ENCODE measurements at places on chromosomes 2 and 18.
A peak's percentile ranks its signal among the peaks of the same experiment; 100 is the strongest.

- no peak for DNase-seq
Observed at GRCh38 chr18:23146861-23147469, 11.7 kb downstream of the CABLES1 start.

DNA sequence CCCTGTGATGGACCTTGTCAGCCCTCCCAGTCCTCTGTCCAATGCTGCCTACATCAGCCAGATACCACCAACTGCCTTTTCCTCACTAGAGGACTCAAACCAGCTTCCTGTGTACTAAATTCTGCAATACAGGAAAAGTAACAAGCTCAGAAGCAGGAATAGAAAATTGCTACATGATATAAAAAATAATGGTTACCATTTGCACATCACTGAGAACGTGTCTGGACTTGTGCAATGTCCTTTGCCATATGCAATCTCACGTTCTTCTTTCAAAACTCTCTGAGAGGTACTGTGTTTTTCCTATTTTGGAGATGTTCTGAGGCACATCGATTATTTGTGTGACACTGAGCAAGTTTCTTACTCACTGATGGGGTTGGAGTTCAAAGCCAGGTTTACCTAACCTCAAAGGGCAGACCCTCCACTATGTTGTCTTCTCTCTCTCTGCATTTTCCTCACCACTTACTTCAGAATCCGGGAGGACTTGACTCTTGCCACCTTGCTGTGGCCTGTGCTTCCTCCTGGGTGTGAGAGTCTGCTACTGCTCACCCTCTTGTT, 12.1 kb downstream of the UPP2 start:
- DNase-seq: no peak

DNA sequence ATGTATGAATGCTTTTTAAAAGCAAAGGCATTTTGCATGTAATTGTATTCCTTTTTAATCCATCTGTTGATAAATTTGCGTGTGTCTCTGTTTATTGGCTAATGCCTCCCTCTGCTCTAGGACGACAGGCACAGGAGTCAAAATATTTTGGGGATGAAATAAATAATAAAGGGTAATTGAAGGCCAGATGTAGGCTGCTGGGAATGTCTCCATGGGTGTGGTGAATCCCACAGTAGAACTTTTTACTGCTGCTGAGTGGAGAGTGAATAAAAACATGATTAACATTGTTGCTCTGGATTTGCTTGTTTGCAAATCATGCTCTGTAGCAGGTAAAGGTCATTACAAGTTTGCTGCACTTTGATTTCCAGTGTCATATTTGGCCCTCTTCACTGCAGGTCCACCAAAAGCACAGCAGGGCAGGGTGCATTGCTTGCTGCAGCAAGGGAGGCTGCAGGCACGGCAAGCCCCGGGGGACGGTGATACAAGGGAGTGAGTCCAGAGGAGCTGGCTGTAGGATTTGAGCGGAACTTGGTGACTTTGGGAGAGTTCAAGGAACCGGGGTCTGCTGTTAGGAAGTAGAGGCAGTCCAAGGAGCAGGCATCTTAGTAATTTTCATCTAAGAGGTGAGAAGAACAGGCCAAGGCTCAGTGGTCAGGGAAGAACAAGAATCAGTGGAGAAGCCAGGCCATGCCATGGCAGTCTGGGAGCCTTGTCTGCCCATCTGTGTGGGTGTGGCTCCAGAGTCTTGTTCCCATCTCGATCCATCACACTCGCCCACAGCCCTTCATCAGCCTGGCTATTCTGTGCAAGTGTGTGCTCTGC, 201.5 kb upstream of the RAB6C start:
- no peak for DNase-seq

DNA sequence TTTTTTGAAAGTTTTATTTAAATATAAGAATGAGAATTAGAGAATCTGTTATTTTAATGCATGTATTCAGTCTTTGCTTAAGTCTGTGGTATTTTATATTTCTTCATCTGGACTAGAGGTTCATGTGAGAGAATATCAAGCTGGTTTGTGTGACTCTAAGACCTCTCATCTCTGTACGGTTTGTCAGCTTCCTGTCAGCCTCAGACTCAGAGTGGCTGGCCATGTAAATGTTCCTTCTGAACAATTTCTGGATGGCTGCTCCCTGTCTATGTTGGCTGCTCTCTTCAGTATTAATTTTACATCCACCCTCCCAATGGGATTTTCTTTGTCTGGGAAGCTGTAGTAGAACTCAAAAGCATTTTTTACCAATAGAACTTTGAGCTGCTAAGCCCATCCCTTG, 225.3 kb upstream of the THUMPD2 start:
- DNase-seq: no peak

- no peak for DNase-seq
Observed at GRCh38 chr2:134508391-134508790, 210.4 kb downstream of the TMEM163 start.

DNA sequence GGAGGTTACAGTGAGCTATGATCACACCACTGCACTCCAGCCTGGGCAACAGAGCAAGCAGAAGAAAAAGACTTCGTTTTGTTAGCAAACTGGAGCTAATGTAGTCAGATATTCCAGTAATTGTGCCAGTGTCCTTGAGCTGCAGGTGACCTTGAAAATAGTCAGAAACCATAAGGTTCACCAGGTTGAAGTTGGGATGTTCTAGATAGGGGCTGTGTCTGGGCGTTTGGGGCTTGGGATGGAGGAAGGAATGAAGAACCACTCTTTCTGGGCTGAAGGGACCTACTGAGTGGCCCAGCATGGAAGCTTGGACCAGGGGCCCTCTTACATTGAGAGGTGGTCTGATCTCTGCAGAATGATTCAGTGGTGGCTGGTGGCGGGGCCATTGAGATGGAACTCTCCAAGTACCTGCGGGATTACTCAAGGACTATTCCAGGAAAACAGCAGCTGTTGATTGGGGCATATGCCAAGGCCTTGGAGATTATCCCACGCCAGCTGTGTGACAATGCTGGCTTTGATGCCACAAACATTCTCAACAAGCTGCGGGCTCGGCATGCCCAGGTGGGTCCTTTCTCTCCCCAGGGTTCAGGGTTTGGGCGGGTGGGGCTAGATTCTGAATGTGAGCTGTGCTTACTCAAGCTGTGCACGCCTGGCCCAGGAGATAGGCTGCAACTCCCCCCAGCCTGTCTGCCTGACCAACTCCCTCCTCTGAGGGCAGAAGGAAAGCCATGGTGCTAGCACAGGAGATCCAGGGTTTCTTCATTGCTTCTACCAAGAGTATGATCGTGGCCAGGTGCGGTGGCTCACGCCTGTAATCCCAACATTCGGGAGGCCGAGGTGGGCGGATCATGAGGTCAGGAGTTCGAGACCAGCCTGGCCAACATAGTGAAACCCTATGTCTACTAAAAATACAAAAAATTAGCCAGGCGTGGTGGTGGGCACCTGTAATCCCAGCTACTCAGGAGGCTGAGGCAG, 17.1 kb downstream of the CCT7 start:
- no peak for DNase-seq

DNA sequence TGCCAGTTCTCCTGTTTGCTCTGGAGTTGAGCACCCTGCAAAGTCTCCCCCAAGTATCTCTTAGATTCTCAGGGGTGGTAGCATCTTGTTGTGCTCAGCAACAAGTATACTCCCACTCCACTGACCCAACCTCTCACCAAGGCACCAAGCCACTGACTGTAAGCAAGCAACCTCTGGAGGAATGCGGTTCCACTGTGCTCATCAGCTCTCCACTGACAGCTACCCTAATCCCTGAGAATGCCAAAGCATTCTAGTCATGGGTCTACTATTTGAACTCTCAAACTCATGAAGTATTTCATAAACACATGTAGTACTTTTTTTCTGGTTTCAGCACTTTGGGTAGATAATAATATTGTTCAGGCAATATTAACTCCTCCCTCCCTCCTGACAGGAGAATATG, 170.0 kb downstream of the EPHA4 start:
- DNase-seq: no peak

DNA sequence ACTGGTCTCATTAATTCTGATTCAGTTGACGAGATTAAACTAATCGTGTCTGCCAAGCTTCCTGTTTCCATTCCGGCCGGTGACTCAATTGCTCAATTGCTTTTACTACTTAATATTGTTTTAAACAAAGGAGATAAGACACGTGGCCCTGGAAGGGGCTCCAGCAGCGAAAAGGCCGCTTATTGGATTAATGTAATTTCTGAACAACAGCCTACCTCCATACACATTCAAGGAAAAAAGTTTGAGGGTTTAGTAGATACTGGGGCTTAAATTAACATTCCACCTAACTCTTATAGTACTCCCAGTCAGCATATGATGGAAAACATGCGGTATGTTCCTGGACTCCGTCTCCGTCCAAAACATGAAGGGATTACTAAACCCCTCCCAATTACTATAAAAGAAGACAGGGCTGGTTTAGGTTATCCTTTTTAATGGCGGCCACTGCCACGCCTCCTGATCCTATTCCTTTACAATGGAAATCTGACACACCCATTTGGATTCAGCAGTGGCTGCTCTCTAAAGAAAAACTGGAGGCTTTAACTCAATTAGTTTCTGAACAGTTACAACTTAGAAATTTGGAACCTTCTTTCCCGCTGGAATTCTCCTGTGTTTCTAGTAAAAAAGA, 27.1 kb downstream of the VPS54 start:
- no peak for DNase-seq

DNA sequence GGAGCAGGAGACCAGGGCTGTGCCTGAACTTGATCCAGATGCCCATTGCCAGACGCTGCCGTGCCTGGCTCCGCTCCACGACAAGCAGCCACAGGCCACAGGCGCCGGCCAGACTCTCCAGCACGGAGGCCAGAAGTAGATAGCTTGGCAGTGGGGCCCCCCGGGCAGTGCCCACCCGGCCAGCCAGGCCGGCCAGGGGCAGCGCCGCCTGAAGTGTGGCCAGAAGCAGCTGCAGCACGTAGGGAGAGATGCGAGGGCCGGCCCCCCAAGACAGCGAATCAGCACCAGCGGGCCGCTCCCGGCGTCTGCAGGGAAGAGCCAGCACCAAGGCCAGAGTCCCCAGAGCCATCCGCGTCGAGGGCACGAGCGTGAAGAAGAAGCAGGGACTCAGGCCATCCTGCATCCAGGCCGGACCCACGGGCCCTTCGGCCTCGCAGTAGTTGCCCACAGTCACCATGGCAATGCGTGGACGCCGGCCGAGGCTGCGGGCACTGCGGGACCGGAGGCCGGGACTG, 484 bp downstream of the ABCB6 start:
- DNase-seq: peak; percentile 27

- no peak for DNase-seq
Observed at GRCh38 chr2:12619975-12620374, 96.8 kb upstream of the TRIB2 start.

DNA sequence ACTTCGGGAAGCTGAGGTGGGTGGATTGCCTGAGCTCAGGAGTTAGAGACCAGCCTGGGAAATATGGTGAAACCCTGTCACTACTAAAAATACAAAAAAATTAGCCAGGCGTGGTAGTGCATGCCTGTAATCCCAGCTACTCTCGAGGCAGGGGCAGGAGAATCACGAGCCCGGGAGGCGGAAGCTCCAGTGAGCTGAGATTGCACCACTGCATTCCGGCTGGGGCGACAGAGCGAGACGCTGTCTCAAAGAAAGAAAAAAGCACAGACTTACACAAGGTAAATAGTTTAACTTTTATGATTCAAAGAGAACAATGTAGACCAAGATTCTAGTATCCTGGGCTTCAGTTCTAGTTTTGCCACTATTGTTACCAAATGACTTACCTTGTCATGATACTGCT, 37.4 kb downstream of the NCKAP1 start:
- DNase-seq: no peak

- no peak for DNase-seq
Observed at GRCh38 chr2:12970861-12971260, 254.1 kb downstream of the TRIB2 start.

DNA sequence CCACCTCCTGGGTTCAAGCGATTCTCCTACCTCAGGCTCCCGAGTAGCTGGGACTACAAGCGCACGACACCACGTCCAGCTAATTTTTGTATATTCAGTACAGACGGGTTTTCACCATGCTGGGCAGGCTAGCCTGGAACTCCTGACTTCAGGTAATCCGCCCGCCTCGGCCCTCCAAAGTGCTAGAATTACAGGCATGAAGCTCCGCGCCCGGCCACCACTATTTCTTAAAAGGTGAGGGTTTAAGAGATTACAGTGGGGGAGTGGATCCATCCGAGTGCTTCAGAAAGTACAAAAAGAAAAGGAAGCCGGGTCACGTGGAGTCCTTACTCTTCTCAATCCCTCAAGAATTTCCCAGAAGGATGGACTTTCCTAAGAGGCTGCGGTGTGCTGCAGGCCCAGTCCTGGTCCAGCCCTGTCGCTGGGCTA, 146.9 kb downstream of the ANKRD44 start:
- no peak for DNase-seq

GRCh38 chr18:40897884-40898283, 1057.2 kb upstream of the PIK3C3 start:
- DNase-seq: no peak

DNA sequence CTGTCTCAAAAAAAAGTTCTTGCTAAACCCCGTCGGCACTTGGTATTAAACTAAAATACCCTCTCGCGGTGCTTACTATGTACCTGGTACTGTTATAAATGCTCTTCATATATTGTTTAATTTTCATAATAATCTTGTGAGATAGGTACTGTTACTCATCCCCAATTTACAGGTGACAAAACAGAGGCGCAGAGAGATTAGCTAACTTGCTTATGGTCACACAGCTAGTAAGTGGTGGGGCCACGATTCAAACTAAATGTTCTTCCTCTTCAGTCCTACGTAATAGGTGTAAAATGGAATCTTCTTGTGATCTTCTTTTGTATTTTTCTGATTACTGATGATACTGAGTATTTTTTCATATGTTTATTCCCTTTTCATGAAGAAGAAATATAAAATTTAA, 51.3 kb downstream of the TET3 start:
- DNase-seq: no peak

GRCh38 chr2:106977717-106978116, 91.8 kb upstream of the ST6GAL2 start:
- no peak for DNase-seq

Data from stimulated activated CD4-positive, alpha-beta T cell treated with anti-CD3 and anti-CD28 coated beads, Interleukin-2, amount 100 ng/mL, for 48 hours (primary cell).